ENCODE measurements at places on chromosomes 3 and 15. TPM values are rescaled to one million over a fixed set of nuclear protein-coding genes. Genes with fewer than 3 reads are reported as not detected.

GRCh38 chr3:153903430-153903829, 217.8 kb upstream of the ARHGEF26 start:
- no peak overlapping the region for H3K27ac ChIP-seq
- H3K27me3 ChIP-seq, result no peaks in the 10 kb centered on the region
- no peaks in the 10 kb centered on the region for H3K4me1 ChIP-seq
- H3K4me3 ChIP-seq, result no peak overlapping the region
- no peak for DNase-seq
- no peaks in the 10 kb centered on the region for H3K36me3 ChIP-seq

DNA sequence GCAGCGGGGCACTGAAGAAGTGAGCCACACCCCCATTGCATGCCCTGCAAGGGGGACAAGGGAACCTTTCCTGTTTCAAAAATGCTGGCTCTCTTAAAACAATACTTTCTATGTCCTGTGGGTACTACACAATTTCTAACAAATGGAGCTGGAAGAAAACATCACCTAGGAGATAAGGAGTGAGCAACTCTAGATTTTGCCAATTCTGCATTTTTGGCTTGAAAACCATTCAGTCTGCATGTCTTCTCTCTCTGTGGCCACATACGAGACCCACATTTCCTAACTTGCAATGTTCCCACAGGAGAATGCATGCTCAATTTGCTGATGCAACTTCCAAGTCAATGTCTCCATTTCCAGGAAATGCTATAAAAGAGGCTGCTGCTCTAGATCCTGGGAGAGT, 662.0 kb downstream of the SQOR start:
- DNase-seq, result no peak
- H3K36me3 ChIP-seq, result no peaks in the 10 kb centered on the region
- H3K27ac ChIP-seq, result no peak overlapping the region
- H3K27me3 ChIP-seq, result no peaks in the 10 kb centered on the region
- no peaks in the 10 kb centered on the region for H3K4me1 ChIP-seq

- no peak overlapping the region for H3K27ac ChIP-seq
- no peaks in the 10 kb centered on the region for H3K4me1 ChIP-seq
- DNase-seq, result no peak
- H3K27me3 ChIP-seq, result no peaks in the 10 kb centered on the region
Measured at GRCh38 chr15:48112242-48112641, 8.5 kb upstream of the SLC24A5 start.

GRCh38 chr3:135243616-135244015, 448.6 kb downstream of the EPHB1 start:
- no peak overlapping the region for H3K4me3 ChIP-seq
- no peak overlapping the region for H3K27ac ChIP-seq
- no peak for DNase-seq

DNA sequence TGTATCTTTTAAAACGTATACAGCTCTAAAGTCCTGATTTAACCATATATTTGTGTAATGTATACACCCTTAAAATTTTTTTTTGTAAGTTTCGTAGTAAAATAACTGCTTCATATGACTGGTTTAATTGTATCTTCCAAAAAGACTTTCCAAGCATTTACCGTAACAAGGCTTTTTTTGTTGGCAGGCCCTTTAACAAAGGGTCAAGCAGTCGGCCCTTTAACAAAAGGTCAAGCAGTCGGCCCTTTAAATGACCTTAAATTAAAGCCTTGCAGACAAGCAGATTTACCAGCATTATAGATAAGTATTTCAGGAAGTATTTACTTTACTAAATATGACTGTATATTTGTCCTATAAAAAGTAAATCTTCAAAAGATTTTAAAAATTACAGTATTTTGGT, 28.1 kb downstream of the TSC22D2 start:
- H3K27me3 ChIP-seq, result no peaks in the 10 kb centered on the region
- DNase-seq, result no peak
- no peak overlapping the region for H3K4me3 ChIP-seq
- peaks cover 5% of the 10 kb centered on the region for H3K4me1 ChIP-seq
- no peak overlapping the region for H3K27ac ChIP-seq

The KBTBD13 gene
- total RNA-seq, result not detected

The BDH1 gene
- total RNA-seq, result 64.6 TPM

The SMAD6 gene
- total RNA-seq, result 0.26 TPM

Measured in CD8-positive, alpha-beta memory T cell (primary cell).